ENCODE measurements at places on chromosomes 7 and 10.

DNA sequence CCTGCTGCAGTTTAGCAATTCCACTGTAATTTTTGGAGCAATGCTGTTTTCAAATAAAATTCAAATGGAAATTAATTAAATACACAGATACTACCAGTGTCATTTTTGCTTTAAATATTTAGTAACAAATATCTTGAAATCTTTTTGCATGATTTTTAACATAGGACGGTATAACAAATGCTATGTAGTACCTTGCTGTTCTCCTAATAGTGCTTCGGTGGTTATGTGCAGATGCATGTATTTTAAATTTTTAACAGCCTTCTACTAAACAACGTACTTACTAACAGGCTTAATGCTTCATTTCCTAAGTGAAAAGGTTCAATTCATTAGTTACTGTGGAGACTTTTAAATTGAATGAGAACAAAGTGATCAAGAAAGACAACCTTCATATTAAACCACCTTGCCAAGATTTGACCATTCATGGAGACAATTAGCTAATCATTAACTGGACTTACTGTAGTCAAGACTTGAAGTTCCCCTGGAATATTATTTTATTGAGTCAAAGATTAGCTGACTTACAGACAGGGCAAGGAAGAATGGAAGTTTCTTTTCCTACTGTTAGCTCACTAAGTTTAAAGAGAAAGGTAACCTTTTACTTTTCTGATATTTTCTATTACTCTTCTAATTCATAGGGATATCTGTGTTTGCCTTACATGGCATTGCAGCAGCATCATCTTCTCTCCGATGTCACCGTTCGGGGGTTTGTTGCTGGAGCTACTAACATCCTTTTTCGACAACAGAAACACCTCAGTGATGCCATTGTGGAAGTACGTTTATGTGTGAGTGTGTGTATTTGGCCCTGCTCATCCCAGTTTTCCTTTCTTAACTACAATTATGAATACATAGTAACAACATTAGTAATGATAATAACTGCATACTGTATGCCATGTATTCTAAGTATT lies 74.3 kb downstream of the AVL9 start:
- no peak for DNase-seq

DNA sequence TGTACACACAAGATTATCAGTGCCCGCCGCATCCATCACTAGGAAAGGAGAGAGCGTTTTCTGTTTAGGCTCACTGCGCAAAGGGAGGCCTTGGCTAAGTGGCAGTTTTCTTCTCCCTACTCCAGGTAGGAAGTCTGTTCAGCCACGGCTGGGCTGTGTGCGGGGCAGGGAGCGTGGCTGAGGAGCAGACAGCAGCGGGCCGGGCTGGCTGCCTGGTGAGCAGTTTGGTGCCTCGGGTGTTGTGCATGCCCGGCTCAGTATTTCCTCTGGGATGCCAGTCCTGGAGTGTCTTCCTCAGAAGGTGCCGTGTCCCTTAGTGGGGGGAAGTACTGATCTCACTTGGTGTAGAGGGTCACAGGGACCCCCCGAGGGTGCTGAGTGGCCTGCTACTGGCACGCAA lies 114.4 kb downstream of the NT5C2 start:
- DNase-seq = no peak

DNA sequence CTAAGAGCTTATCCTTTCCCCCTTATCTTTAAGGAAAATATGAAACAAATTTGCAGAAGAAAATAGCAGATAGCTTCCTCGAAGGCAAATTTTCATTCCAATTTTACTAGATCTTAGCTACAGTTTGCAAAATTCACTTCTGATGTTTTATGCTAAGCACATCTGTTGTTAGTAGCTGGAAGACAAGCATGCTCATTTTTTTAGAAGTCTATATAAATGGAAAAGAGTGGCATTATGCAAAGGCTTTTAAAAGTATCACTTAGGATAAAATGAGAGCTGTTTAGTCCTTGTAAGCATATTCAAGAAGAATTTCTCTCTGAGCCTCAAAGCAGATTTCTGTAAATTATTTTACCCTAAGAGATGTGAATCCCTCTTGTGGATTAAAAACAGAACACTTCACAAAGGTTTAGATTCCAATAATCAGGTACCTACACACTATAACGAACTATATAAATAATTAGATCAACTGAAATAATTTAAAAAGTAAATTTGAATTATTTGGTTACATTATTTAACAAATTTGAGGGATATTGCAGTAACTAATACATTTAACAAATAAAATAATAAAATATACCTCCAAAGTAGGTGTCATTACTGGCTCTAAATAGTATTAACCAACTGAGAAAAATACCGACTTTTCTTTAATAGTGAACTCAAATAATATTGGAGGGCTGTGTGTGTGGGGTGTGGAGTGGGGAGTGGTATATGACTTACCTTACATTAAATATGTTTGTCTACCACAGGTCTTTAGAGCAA lies 307.1 kb downstream of the SEMA3D start:
- no peak for DNase-seq

- DNase-seq = no peak
These were observed 40.7 kb upstream of the SDK1 start for GRCh38 chr7:3260401-3260715.

GRCh38 chr10:19683356-19683755 lies 132.9 kb upstream of the PLXDC2 start:
- no peak for DNase-seq

DNA sequence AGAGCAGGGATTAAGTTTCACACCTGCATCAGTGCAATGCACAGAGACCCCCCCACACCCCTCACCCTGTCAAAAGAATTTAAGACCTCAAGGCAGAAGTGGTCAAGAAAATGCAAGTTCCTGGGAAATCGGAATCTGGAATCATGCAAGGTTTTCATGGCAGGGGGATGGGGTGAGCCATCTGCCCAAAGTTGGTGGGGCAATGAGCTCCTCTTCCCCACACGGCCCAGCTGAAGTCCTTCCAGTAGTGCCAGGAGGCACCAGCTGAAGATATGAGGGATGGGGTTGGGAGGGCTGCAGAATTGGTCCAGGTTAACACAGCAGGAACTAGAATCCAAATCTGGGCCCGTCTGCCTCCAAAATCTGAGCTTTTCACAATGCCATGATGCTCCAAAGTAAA lies 25.0 kb upstream of the TMEM273 start:
- DNase-seq = no peak

DNA sequence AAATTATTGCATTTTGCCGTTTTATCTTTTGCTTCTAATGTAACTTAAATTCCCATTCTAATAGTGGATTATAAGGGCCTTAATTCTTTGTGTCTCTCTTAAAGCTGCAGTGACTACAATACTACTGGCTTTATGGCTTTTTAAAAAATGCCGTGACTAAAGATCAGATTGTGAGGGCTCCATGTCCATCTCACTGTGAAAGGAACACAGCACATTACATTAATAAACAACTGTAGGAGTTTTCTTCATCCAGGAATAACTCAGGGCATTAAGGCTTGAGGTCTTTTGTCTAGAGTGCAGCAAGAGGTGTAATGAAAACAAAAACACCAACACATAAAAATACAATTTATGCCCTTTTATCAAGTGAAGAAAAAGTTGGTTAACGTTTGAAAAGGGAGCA lies 205.3 kb downstream of the SKAP2 start:
- no peak for DNase-seq

- DNase-seq = no peak
These were observed 15.1 kb upstream of the ELN start for GRCh38 chr7:74012842-74013249.

- DNase-seq = no peak
These were observed 175.3 kb downstream of the JAZF1 start for GRCh38 chr7:28005075-28005846.
